ENCODE measurements at places on chromosomes 3 and 15.

DNA sequence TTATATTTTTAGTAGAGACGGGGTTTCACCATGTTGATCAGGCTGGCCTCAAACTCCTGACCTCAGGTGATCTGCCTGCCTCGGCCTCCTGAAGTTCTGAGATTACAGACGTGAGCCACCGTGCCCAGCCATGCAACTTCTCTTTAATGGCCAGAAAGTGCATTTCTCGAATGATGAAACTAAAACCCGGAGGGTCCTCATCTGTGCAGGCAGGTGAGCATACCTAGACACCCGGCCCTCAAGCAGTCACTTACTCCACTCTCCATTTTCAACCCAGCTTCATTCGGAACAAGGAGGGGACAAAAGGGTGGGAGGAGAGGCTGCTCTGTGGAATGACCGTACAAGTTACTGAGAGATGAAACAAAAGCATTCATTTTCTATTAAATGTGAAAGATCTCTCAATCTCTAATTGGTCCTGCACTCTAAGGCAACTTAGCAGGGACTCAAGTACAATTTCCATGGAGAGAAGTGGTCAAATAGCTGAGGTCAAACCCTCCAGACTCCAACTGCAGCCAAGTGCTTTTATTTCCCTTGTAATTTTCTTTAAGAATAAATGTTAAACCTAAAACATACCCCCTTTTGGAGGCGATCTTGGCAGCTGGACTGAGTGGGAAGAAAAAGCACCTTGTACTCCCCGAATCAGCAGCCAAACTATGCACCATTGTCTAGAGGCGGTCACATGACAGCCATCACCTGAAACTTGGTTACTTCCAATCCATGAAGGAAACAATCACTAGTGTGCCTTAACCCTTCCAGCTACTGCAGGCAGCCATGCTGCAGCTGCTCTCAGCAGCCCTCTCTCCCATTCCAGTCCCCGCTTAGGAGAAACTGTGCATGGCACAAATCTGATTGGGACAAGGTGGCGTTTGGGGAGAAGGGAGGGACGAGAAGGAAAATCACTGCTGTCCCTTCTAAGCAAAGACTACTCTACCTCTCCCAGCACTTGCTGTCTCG is 62.2 kb downstream of the VGLL4 start:
- DNase-seq, result no peak

GRCh38 chr3:49295489-49296058 is 18.5 kb upstream of the C3orf62 start:
- DNase-seq, result no peak

DNA sequence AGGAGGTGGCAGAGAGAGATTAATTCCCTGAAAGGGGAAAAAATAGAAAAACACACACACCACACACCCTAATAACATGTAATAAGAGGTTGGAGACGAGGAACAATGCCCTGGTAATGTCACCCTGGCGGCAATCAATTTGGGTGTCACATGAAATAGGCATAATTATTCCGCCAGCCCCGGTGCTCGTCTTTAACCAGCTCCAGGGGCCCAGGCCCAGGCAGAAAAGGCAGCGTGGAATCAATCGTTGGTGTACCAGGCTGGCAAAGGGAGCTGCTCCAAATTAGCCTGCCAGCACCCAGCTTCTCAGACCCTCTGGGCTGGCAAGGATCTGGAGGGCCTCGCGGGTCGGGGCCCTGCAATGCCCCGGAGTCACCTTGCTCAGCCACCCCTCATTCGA is 5.6 kb downstream of the LINGO1 start:
- DNase-seq, result no peak

GRCh38 chr3:64548200-64548889 is 139.5 kb downstream of the ADAMTS9 start:
- DNase-seq, result no peak

- DNase-seq, result no peak
Measured at GRCh38 chr3:57434041-57434440, 110.1 kb downstream of the DNAH12 start.

DNA sequence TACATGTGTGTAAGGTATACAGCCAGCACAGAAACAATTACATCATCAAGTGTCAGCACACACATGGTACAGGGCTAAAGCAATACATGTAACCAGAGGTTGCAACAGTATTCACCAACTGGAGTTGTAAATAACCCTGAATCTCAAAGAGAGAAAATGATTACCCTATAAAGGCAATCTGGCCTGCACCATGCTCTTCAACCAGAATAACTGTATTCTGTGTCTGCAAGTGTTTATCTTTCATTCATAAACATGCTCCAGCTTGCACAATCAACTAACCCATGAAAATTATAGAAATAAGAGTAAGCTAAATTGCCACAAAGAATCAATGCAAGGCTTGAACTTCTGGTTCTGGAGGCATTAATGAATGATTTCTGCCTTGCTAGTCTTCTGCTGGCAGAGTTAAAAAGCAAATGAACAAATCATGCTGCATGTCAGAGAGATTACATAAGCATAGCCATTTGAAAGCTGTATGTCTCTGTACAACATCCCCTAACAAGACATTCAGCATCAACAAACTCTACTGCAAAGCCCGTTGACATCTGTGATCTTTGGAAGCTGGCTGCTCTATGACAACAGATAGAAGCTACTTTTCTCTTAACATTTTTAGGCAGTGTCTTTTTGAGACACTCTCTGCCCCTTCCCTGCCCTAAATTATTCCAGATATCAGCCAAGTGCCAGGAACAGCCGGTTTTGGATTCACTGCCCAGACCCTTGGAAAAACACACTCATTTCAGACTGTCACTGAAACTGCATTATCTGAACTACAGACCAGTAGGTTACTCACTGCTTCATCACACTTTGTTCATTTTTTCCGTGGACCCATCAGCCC is 871.0 kb downstream of the OTOL1 start:
- no peak for DNase-seq

DNA sequence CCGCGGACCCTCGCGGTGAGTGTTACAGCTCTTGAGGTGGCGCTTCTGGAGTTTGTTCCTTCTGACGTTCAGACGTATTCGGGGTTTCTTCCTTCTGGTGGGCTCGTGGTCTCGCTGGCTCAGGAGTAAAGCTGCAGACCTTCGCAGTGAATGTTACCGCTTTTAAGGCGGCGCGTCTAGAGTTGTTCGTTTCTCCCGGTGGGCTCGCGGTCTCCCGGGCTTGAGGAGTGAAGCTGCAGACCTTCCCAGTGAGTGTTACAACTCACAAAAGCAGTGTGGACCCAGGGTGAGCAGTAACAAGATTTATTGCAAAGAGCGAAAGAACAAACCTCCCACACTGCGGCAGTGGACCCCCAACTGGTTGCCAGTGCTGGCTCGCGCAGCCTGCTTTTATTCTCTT is 177.1 kb downstream of the UACA start:
- DNase-seq, result no peak

- DNase-seq, result no peak
Measured at GRCh38 chr15:85870216-85871014, 75.7 kb upstream of the KLHL25 start.

- DNase-seq, result no peak
Measured at GRCh38 chr15:26148156-26148860, 285.2 kb upstream of the ATP10A start.

DNA sequence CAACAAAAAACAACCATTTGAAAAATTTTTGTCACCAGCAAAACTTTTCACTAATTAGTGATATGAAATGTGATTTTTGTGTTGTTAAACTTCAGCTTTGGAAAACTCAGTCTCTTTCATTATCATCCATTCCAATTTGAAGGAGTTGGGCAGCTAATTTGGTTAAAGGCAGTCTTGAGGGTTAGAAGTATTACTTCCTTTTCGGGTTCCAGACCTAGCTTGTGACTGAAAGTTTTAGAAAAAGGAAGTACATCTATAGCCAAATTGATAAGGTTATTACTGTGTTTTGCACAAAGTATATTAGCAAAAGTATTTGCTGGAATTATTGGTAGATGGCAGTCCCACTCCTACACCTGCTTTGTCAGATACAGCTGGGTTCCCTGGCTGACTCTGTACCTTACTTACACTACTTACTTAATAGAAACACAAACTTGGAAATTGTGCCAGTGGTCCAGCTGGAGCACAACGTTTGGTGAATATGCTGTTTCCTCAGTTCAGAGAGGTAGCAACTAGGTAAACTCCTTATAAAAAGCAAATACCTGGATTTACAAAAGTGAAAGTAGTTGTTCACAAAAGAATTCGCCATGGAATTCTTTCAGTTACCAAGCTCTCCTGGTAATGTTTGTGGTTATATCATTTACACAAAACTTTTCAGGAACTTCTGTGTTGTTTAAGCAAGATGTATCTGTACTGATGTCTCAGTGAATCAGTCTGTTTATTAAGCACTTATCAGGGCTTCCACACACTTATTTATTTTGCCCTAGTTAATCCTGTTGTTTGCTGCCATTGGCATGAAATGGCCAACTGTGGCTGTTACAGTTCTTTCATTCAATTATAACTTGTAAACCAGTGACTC is 31.6 kb downstream of the TIPARP start:
- no peak for DNase-seq

DNA sequence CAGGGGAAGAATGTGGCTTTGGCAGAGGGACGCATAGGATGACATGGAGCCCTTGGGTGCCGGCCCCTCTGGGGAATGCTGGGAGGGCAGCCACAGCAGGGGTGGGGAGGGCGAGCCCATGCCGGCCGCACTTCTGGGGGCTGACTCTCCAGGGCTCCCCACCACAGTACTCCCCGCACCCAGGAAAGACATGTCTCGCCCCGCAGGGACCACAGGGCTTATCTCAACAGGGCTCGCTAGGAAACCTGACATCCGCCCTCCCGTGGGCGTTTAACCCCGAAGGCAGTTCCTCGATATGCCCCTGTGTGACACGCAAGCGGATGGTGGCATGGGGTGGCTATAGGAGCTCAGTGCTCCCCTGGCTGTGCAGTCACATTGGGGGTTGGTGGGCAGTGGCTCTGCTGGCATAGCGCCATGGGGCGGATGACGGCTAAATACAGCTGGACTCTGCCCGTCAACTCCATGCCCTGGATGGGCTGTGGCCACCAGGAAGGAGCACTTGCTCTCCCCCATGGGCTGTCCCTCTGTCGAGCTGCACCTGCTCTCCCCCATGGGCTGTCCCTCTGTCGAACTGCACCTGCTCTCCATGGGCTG is 141.4 kb downstream of the ADAMTS17 start:
- no peak for DNase-seq

DNA sequence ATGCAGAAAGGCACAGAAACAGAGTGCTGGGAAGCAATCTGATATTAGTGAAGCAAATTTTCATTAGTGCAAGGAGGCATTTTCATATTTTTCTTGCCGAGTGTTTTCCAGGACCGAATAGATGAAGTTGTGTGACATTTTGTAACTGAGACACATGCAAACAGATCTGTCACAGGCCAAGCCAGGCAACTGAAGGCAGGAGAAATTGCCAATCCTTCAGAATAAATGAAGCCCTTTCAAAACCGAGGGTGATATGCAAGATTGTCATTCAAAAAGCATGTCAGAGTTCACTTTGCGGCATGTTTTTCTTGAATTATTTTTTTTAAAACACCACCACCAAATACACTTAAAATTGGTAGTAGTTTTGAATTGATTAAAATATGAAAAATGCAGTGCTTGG is 6.2 kb downstream of the LMOD3 start:
- DNase-seq, result no peak

DNA sequence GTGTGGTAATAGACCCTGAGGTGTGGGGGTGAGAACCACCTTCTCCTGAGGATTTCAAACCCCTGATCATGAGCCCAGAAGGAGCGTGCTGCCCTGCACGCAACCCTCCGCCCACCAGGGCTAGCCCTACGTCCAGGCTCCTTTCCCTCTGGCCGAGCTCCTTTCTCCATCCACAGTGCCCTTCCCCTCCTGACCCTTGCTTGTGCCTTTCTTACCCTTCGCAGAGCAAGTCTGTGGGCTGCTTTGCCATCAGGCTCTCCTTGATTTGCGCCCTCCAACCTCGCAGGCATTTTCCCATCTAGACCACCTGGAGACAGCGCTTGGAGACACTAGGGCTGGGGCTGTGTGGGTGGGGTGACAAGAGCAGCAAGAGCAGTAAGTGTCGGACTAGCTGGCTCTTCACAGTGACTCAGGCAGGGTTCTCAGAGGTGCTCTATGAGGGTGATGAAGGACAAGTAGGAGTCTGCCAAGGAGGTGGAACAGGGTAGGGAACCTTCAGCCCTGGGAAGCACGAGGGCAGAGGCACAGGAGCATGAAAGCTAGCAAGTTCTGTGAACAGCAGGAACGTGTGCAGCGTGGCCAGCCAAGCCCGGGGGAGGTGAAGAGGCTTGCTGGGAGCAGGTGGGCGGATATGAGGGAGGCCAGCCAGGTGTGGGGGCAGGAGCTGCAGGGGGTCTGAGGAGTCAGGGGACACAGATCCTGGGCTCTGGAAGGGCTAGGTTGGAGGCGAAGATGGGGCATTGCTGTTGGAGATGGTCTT is 2.5 kb upstream of the SLC38A3 start:
- DNase-seq, result no peak

DNA sequence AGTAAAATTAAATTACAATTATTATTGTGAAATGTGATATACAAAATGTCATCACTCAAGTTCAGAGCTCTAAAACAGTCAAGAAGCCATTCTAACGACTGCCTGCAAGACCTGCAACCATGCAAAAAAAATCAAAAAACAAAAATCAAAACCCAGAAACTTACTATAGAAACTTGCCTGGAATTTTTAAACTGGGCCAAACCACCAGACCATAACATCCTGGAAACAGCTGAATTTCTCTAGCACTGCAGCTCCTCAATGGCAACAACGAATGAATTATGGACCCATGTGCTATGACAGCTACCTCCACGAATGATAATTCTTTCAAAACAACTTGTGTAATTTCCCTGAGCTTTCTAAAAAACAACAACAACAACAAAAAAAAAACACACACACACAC is 130.0 kb upstream of the KCNMB2 start:
- DNase-seq, result no peak

GRCh38 chr3:71101626-71102025 is 481.9 kb downstream of the FOXP1 start:
- no peak for DNase-seq

DNA sequence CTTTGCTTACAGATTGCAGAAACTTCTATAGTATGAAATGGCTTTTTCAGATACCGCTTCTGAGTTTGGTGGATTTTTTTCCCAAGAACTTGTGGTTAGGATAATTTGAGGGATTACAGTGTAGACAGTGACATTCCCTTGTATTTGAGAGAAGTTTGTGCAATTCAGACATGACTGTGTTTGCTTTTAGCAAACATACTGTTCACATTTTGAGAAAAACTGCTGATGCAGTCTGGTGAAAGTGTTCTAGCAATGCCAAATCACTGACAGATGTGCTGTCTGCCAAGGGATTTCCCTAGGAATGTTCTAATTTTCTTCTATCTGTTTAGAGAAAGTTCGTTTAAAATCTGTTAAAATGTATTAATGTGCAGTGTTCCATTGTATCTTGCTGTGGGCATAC is 652.6 kb downstream of the FHIT start:
- no peak for DNase-seq

GRCh38 chr3:172334671-172335207 is 113.5 kb downstream of the GHSR start:
- DNase-seq, result no peak

GRCh38 chr3:8052659-8053058 is 449.0 kb upstream of the LMCD1 start:
- DNase-seq, result no peak

GRCh38 chr15:35218215-35218614 is 133.1 kb upstream of the NANOGP8 start:
- DNase-seq, result no peak

All from activated naive CD4-positive, alpha-beta T cell (primary cell).